ENCODE measurements at places on chromosomes 6 and 20. TPM values are rescaled to one million over a fixed set of nuclear protein-coding genes. Genes with fewer than 3 reads are reported as not detected.
A peak's percentile ranks its signal among the peaks of the same experiment; 100 is the strongest.

PTP4A1 gene
- 96.9 TPM for total RNA-seq

DNA sequence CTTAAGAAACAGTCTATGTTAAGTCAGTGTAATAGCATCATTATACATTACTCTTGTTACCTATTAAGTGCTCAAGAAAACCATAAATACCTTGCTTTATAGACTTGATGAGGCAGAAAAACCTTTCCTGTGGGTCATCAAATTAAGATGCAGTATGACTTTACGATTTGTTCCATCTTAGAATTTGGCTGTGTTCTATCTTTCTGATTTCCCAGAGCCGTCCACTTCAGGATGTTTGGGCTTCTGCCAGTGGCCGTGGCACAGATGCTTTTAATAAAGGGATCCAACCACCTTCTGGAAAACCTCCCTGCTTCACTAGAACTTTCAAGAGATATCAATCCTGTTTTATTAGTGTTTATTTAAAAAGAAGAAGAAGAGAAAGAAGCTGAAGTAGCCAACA, 71.2 kb downstream of the PDE7B start:
- no peak for DNase-seq
- no peak overlapping the region for H3K4me3 ChIP-seq
- H3K4me1 ChIP-seq, result peaks cover 9% of the 10 kb centered on the region
- H3K27ac ChIP-seq, result no peak overlapping the region
- H3K27me3 ChIP-seq, result no peaks in the 10 kb centered on the region

NFS1 gene
- 35.7 TPM for total RNA-seq

VSX1 gene
- 0.16 TPM for total RNA-seq

DNA sequence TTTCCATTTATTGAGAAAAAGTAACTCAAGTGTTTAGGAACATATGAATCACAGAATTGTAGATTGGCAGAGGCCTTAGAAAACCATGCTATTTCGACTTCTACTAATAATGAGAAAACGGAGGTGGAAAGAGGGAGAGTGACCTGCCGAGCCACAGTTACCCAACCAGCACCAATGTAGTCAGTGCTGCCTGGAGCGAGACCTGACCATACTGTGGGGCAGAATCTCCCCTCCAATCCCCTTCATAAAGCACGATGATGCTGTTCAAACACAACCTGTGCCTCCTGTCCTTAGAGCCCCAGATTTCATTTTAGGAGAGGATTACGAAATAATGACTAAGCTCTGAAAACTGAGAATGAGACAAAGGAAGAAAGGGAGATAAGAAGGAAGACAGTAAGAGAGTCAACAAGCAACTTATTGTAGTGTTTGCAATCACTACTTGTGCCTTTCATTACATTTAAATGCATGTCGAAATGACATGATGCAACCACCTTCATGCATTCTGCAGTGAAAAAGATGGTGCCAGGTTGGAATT, 70.6 kb downstream of the ATXN1 start:
- DNase-seq, result no peak
- 0 out of 2 replicates have a peak, but pooled peaks cover 6% of the 10 kb centered on the region for H3K4me1 ChIP-seq
- H3K27ac ChIP-seq, result no peak overlapping the region
- no peak overlapping the region for H3K4me3 ChIP-seq

GRCh38 chr6:6397842-6398241, 77.4 kb upstream of the F13A1 start:
- no peak overlapping the region for H3K4me3 ChIP-seq
- no peak overlapping the region for H3K27ac ChIP-seq
- no peaks in the 10 kb centered on the region for H3K36me3 ChIP-seq
- no peak for DNase-seq
- no peaks in the 10 kb centered on the region for H3K4me1 ChIP-seq

DNA sequence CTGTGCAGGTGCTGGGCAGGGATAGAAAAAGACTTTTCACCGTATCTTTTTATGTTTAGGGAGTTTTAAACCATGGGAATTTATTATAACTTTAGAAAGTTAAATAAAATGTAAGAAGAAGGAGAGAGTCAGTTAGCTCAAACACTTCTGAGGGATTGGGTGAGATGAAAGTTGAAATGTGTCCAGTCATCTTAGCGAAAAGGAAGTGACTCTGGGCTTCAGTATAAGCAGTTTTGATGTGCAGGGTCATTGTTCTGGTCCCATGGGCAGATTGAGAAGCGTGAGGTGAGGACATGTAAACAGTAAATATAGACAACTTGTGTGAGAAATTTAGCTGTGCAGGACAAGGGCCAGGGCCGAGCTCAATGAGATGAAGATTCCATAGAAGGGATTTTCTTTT, 66.9 kb downstream of the TOX2 start:
- no peaks in the 10 kb centered on the region for H3K36me3 ChIP-seq
- H3K4me3 ChIP-seq, result no peak overlapping the region
- no peaks in the 10 kb centered on the region for H3K27me3 ChIP-seq
- no peak overlapping the region for H3K27ac ChIP-seq

HUS1B gene
- total RNA-seq, result 7.0 TPM

ZBTB24 gene
- 26.6 TPM for total RNA-seq

- no peaks in the 10 kb centered on the region for H3K36me3 ChIP-seq
- H3K4me1 ChIP-seq, result peaks cover 5% of the 10 kb centered on the region
- no peaks in the 10 kb centered on the region for H3K27me3 ChIP-seq
- H3K4me3 ChIP-seq, result no peak overlapping the region
These were observed 286.5 kb downstream of the ALDH8A1 start for GRCh38 chr6:134663356-134663755.

GRCh38 chr6:162395181-162395580, 332.4 kb downstream of the PRKN start:
- no peaks in the 10 kb centered on the region for H3K27me3 ChIP-seq
- no peak overlapping the region for H3K27ac ChIP-seq
- no peak overlapping the region for H3K4me3 ChIP-seq
- H3K36me3 ChIP-seq, result no peaks in the 10 kb centered on the region

GRCh38 chr6:21193790-21194475, 399.6 kb upstream of the SOX4 start:
- peaks cover 18% of the 10 kb centered on the region for H3K4me1 ChIP-seq
- no peaks in the 10 kb centered on the region for H3K27me3 ChIP-seq
- no peak overlapping the region for H3K4me3 ChIP-seq
- H3K36me3 ChIP-seq, result no peaks in the 10 kb centered on the region
- no peak for DNase-seq

SPTLC3 gene
- total RNA-seq, result not detected

DNA sequence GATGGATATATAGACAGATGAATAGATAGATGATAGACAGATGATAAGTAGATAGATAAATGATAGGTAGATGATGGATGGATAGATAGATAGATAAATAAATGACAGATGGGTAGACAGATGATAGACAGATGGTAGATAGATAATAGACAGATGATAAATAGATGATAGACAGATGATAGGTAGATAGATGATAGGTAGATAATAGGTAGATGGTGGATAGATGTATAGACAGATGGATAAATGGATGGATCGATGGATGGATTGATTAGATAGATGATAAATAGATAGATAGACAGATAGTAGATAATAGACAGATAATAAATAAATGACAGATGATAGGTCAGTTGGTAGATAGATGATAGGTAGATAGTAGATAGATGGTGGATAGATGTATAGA, 212.7 kb downstream of the NFATC2 start:
- no peaks in the 10 kb centered on the region for H3K27me3 ChIP-seq
- H3K36me3 ChIP-seq, result no peaks in the 10 kb centered on the region
- H3K4me1 ChIP-seq, result no peaks in the 10 kb centered on the region

DNA sequence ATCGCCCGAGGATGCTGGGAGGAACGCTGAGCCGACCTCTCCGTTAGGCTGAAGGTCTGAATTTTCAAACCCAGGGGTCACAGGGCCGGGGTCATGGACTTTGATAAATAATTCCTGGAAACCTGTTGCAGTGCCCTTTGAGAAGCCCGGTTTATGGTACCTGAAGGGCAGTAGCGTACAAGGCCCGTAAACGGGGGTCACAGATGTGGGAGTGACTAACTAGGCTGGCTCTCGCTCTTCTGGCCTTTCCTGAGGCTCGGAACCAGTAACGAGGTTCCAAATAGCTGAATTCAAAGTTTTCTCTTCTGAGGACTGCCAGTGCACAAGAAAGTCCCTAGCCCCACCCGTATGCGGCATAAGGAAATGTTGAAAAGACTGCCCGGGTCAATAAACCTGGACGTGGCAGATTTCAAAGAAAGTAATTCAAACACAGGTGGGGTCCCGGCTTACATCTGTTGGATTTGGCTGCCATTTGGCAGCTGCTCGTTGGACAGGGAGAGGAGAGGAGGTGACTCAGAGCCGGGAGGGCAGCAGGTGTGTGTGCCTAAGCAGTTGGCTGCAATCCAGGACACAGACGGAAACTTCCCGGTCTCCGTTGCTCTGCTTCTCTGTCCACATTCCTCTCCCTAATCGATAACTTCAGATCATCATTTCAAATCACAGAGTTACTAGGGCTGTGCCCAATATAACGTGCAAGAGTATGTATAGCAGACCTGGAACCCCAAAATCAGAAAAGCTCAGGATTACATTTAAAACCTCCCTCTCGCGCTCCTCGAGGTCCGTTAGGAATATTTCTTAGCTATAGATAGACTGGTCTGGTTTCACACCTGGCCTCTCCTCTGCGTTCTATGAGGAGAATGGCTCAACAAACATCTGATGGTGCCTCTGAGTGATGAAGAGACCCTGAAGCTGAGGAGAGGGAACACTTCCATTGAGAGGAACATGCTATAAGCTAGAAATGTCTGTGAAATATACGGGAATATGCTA, 765 bp upstream of the GMDS start:
- H3K4me3 ChIP-seq, result peak overlapping the region; percentile 91
- peak; percentile 66 for DNase-seq
- peaks cover 39% of the 10 kb centered on the region for H3K4me1 ChIP-seq
- peaks cover 4% of the 10 kb centered on the region for H3K27me3 ChIP-seq
- H3K36me3 ChIP-seq, result no peaks in the 10 kb centered on the region
- peak overlapping the region; percentile 86 for H3K27ac ChIP-seq

WFDC10B gene
- not detected for total RNA-seq

TFAP2D gene
- total RNA-seq, result not detected

- H3K27me3 ChIP-seq, result peaks cover 14% of the 10 kb centered on the region
- peak overlapping the region; percentile 66 for H3K4me3 ChIP-seq
- H3K27ac ChIP-seq, result no peak overlapping the region
- no peaks in the 10 kb centered on the region for H3K4me1 ChIP-seq
These were observed 15.3 kb upstream of the LPA start for GRCh38 chr6:160679402-160679769.

BPIFB2 gene
- not detected for total RNA-seq

DNA sequence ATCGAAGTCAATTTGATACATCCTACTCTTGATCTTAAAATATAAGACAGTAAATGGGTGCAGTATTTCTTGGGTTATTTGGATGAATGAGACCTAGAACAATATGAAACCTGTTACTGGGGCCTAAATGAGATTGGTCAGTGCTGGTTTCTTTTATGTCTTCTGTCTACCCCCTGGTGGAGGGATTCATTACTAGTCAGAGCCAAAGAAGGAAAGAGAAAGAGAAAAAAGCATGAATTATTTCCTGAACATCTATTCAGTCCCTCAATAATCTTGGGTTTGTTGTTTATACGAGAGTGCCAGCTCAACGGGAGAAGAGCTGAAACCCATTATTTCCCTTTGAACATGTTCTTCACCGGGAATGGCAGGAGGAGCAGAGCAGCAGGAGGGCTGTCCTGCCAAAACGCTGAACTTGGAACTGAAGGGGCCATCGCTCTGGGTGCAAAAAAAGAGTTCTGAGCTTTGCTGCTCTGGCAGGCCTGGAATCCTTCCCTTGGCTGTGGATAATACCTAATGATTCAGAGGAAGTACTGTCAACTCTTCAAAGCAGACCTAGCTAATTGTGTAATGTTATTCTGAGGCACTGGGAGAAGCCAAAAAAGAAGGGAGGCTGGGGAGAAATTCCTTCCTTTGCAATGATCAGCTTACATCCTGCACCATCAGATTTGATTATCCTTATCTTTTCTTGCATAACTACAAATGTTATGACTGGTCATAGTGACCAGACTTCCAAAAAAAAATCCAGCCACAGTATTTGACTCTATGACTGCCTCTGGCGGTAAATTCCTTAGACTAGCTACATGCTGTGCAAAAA, 72.0 kb downstream of the BLOC1S5 start:
- H3K27ac ChIP-seq, result no peak overlapping the region
- no peaks in the 10 kb centered on the region for H3K27me3 ChIP-seq
- no peak overlapping the region for H3K4me3 ChIP-seq
- H3K36me3 ChIP-seq, result no peaks in the 10 kb centered on the region
- H3K4me1 ChIP-seq, result no peaks in the 10 kb centered on the region

OR2J3 gene
- 0.35 TPM for total RNA-seq

All from GM23338 (cell line).